Activated T-cell treated with anti-CD3 and anti-CD28 coated beads for 24 hours (primary cell): ENCODE measurements at places on chromosomes 5 and 9.

DNA sequence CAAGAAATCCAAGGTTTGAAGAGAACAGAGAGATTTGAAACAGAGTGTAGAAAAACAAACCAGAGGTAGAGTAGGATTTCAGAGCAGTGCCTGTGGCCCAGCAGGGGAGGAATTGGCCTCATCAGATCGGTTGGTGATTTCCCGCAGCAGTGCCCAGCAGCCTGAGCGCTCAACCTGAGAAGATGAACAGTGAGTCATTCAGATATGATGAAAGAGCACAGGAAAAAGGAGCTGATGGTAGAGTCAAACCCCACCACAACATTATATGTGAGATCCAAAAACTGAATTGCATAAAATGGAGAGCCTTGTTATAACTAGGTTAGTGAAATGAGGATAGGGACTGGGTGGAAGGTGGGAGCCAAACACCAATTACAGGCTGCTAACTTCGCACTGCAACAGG, 248.9 kb downstream of the PIK3R1 start:
- DNase-seq = peak; percentile 30

- DNase-seq = no peak
These were observed 75.1 kb downstream of the FGF18 start for GRCh38 chr5:171494452-171495121.

GRCh38 chr5:57499262-57500050, 16.8 kb upstream of the ACTBL2 start:
- no peak for DNase-seq

DNA sequence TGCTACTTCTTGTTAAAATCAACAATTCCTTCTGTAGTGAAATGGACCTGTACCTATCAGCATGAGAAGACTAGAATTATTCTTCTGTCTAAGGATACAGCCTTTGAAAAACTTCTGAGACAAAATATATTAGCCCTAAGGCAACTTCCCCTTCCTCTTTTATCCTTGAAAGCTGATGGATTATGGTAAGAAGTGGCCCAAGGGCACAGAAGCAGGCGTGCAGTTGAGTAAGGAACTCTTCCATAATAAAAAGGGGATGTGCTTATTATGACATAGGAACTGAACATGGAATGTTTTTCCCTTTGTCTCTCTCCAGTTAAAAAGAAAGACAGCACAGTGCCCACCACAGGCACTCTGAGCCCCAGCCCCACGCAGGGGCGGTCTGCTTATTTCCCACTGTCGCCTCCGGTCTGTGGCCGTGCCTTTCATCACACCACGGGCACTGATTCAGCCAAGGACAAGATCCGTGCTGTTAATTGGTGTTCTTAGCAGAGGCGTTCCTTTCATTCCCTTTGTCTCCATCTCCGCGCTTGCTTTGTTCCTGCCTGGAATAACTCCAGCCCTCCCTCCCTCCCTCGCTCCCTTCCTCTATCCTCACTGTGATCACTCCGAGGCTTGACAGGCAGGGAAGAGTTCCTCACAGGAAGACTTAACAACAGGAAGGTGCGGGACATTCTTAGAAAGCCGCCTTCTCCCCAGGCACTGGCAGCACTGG, 135.9 kb upstream of the OTULINL start:
- no peak for DNase-seq

GRCh38 chr5:132777209-132778069, at the start of gene SEPTIN8:
Gene SEPTIN8 (minus strand): TSS chr5:132777239. CDS start chr5:132777137, 102 bp downstream.
- peak; percentile 29 for DNase-seq

- no peak for DNase-seq
These were observed 564.0 kb downstream of the PSAT1 start for GRCh38 chr9:78860801-78861475.

GRCh38 chr5:4571248-4571948, 568.7 kb upstream of the ADAMTS16 start:
- no peak for DNase-seq

GRCh38 chr5:142202282-142202681, 93.7 kb downstream of the NDFIP1 start:
- DNase-seq = no peak

- DNase-seq = peak; percentile 7
These were observed 3.3 kb upstream of the MSMP start for GRCh38 chr9:35757226-35757891.

DNA sequence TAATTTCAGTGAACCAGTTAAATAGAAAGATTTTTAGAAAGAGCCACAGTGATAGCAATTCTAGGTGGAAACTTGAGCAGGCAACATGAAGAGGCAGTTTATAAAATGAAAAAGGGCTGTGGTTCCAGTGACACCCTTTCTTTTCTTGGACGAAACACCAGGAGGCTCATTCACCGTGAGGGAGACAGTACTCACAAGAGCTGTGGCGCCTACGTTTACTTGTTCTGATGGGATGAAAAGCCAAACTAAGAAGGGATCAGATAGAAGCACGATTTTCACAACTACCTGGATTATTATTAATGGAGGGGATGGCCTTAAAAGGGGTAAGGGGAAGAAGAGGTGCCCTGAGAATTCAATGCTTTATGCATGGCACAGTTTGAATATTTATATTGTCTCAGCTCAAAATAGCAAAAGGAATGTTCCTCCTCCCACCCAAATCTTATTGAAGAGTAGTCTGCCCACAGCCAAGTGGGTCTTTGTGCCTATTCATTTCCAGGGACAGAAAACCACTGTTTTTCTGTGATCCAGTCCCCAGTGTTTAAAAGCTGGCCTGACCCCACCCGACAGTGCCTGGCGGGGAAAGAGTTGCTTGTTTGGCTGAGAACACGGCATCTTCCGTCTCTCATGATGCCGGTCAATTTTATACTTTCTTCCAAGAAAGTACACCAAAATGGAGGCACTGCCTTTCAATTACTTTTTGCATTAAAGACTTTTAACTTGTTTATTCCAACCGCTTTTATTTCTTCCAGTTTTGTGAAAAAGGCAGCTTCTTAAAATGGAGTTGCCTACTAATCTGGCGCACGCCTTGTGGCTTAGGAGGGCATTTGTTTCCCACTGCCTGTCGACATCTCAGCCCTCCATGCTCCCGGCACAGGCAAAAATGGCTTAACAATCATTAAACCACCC, 51.9 kb downstream of the HABP4 start:
- no peak for DNase-seq

GRCh38 chr9:97529363-97530076, 28.1 kb downstream of the TMOD1 start:
- no peak for DNase-seq

- DNase-seq = no peak
These were observed 50.2 kb upstream of the RNF38 start for GRCh38 chr9:36450110-36450732.

DNA sequence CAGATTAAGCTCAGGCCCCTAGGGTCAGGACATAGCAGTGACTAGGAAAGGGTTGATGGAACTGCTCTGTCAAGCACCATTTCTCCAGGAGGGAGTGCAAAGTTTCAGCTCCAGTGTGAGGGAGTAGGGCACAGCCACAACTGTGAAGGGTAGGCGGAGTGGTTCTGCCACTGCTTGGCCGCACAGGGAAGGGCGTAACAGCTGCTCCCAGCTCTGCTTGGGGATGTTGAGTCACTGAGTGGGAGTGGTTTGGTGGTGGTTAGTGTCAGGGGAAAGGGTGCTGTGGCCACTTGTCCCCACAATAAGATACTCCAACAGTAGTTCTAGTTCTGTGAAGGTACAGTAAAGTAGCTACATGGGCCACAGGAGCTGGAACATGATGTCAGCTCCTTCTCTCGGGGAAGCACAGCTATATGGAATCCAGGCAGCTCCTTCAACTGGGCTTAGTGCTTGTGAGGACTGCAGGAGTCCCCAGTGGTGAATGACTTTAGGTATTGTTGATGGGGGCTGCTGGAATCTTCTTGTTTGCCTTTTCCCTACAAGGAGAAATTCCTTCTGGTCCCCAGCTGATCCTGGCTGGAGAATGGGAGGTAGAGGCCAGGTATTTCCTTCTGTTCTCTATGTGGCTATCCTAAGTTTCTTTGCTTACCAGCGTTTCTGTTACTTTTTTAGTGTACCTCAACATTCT, 314.5 kb downstream of the SPATA31D1 start:
- DNase-seq = no peak

- no peak for DNase-seq
These were observed 283.3 kb upstream of the TUT7 start for GRCh38 chr9:86637515-86637914.

- DNase-seq = no peak
These were observed 463.6 kb upstream of the MEF2C start for GRCh38 chr5:89346573-89346972.

GRCh38 chr5:73189871-73190376, 16.9 kb downstream of the TMEM174 start:
- DNase-seq = no peak

DNA sequence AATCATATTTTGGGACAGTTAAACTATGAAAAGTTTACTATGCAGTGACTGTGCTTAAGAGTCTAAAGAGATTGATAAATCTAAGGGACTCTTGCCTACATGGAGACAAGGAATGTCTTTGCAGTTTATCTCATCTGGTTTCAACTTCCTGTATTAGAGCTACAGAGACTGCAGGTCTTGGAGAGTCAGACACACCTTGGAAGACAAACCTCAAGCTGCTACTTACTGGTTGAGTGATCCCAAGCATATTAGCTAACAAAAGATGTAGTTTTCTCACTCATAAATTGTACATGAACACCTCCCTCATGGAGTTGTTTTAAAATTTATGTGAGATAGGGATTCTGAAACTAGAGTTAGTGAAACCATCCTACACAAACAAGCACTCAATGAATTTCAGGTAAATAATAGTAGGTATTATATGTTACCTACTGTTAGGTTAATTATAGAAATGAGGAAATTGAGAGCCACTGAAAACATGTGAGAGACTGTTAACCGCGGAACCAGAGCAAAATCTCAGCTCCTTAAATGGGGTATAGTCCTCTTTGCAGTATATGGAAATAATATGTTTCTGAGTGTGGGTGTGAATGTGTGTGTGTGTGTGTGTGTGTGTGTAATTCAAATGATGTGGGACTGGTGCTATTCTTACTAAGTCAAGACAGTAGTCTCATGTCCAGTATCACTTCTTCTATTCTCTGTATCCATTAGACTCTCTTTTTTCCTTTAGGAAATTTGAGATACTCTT, 752.1 kb downstream of the DTWD2 start:
- no peak for DNase-seq

DNA sequence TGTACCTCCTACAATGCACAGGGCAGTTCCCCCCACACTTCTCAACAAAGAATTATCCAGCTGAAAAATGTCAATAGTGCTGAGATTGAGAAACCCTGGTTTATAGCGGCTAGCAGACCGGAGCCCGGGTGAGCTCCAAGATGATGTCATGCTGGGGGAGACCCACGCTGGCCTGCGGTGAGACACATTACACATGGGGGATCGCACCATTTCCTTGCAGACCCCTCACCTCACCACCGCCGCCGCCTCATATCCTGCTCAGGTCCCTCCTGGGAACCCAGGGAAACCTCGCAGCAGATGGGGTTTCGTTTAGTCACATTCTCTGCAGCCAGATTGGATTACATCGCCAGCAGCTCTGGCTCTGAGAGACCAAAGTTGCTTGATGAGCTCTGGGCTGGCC, 14.7 kb upstream of the TNC start:
- DNase-seq = no peak

DNA sequence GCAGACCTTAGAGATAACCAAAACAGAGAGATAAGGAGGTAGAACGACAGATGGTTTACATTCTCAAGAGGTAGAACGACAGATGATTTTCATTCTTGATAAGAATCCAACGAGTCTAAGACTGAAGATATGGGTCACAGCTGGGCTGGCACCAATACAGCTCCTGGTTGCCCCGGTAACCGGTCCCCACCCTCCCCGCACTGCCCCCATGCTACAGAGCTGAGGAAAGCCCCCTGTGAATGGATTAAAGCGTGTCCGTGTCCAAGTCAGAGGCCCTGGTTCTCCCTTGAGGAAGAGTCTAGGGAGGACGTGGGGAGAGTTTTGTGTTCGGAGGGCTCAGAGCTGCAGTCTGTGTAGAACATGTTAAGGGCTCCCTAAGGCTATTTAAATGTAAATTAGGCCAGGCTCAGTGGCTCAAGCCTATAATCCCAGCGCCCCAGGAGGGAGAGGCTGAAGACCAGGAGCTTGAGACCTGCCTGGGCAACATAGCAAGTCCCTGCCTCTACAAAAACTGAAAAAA, 8.1 kb downstream of the IDNK start:
- DNase-seq = no peak

GRCh38 chr5:139946006-139946405, 97.1 kb downstream of the NRG2 start:
- DNase-seq = no peak

DNA sequence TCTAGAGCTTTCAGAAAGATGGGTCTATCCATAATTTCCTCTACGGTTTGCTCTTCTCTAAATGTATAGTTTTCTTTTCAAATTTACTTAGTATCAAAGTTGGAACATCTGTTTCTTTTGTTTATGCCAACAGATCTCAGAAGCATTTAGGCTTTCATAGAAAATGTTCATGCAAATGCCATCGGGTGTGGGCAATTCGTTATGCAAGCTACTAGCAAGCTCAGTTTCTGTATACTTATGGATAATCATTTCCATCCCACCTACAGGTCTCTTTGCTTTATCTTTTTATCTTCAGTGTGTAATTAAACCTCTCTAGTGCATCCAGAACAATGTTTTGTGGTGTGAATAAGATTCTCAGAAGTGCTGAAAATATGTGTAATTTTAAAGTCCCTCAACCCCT, 59.9 kb downstream of the NUDT12 start:
- no peak for DNase-seq

- no peak for DNase-seq
These were observed 1.8 kb downstream of the ZBTB34 start for GRCh38 chr9:126862104-126862761.

- DNase-seq = no peak
These were observed 220.0 kb downstream of the PDE4D start for GRCh38 chr5:59673438-59674058.

DNA sequence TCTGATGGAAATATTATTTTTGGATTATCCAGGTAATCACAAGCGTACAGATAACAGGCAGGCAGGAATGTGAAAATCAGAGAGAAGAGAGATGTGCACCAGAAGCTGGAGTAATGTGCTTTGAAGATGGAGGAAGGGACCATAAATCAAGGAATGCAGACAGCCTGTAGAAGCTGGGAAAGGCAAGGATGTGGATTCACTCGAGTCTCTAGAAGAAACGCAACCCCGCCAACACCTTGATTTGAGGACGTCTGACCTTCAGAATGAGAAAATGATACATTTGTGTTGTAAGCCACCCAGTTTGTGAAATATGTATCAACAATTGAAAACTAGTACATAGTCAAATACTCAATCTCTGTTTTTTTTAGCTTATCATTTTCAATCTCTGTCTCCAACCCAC, 207.6 kb upstream of the MPDZ start:
- DNase-seq = no peak

DNA sequence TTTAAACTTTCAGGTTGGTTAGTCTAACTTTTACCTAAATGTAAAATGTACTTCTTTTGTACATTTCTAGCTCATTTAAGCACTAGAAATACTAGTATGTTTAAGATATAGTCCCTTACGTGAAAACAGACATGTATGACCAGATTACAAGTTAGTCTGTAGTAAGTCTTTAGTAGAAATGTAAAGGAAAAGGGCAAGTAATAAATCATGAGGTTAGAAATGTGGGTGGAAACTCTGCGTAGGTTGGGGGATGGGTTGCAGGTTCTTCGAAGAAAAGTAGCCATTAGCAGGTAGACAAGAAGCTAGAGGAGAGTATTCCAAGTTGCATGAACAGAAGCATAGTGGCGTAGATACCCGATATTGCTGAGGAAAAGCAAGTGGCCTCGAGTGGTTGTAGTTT, 22.9 kb downstream of the RAD1 start:
- no peak for DNase-seq
